ENCODE measurements at places on chromosomes 2 and 18.

- DNase-seq = no peak
Measured at GRCh38 chr18:38241736-38242135, 676.1 kb upstream of the CELF4 start.

- DNase-seq = no peak
Measured at GRCh38 chr2:240509667-240510512, 47.9 kb downstream of the ANKMY1 start.

DNA sequence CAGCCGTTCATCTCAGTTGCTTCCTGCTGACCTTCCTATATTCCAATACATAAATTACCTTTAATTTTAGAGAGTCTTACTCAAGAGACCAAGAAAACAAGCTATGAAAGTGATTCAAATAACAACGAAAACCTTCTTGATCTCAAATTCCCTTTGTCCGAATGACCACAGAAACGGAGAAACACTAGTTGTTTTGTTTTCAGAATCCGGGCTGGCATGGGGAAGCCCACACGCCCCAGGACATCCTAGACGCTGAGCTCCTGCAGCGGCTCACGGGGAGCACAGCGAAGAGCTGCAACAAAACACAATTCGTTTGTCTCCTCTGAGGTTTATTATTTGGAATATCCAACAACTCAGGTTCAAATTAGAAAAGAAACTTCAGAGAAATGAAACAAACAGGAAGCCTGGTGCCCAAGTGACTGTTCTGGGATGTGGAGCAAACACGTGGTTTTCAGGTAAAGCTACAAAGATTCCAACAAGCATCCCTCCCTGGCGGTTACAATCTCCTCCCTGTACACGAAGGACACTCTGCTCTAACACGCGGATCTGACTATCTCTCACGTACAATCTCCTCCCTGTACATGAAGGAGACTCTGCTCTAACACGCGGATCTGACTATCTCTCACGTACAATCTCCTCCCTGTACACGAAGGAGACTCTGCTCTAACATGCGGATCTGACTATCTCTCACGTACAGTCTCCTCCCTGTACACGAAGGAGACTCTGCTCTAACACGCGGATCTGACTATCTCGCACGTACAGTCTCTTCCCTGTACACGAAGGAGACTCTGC lies 237.5 kb downstream of the TWIST2 start:
- no peak for DNase-seq

DNA sequence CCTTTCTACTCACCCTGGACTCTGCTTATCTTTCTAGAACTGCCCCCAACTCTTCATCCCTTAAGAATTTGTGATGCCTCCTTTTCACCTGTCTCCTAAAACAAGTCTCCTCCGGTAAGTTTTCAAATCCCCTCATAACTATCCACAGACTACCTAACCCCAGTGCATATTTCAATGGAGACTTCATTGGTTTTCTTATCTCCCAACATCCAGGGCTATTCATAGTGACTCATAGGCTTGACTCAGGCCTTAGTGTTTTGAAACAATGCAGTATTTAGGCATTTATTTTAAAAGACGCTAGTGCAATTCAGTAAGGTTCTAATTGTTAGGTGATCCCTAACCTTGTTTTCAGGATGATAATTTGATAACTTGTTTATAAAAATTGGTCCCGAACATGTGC lies 399.2 kb downstream of the CPS1 start:
- DNase-seq = no peak

GRCh38 chr2:105256431-105257047 lies 15.0 kb downstream of the GPR45 start:
- no peak for DNase-seq

DNA sequence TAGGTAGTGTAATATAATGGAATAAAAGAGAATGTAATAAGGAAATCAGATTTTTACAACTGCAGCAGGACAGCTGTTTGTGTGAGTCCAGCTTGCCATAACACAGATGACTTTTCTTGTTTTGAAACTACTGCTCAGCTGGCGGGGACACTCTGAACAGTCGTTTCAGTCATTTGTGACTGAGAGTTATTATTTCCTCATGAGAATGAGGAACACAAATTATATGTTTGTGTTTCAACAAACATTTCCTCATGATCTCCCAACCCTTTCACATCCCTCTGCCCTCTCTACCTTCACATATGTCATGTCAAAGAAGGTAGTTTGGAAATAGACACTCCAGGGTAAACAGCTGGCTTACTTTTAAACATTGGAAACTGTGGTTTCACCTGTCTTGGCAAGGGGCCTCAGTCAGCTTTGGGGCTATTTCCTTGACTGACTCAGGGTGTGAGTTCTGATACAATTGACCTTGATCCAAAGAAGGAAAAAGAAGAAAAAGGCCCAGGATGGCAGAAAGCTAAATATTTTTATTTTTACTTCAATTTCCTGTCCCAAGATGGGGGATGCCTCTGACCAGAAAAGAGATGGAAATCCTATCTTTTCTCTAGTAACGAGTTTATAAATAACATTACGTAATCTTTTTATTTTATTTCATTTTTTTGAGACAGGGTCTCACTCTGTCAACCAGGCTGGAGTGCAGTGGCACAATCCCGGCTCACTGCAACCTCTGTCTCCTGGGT lies 593 bp downstream of the SP140L start:
- peak; percentile 27 for DNase-seq

DNA sequence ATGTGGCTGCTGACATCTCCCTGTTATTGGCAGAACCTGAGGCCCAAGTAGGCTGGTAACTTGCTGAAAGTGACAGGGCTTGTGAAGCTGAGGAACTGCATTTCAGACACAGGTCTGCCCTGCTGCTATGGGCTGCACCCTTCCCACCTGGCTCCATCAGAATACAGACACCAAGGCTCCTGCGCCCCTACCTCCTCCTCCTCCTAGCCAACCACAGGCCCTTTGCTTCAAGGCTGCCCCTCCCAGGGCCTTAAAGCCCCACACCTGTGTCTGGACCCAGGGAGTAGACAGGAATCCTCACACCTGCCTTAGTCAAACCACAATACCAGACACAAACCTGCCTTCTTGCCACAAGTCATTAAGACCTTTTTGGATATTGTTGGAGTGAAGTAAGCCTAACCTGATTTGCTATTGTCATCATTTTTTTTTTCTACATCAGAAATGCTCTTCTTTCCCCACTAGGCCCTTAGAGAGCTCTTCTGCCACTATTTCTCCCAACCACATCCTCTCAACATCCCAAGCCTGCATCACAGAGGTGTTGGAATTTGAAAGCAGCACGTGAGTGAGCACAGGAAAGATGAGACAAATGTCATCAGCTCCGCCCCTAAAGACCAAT lies 489.7 kb downstream of the EIPR1 start:
- DNase-seq = no peak
